Activated T-cell treated with anti-CD3 and anti-CD28 coated beads, Interleukin-2, amount 50 U/mL, for 72 hours (primary cell): ENCODE measurements at places on chromosomes 7 and 10. TPM values are rescaled to one million over a fixed set of nuclear protein-coding genes. Genes with fewer than 3 reads are reported as not detected.

SPDYE18 gene
- 0.96 TPM for total RNA-seq

PTF1A gene
- not detected for total RNA-seq

AVPI1 gene
- total RNA-seq = 1.8 TPM

DNA sequence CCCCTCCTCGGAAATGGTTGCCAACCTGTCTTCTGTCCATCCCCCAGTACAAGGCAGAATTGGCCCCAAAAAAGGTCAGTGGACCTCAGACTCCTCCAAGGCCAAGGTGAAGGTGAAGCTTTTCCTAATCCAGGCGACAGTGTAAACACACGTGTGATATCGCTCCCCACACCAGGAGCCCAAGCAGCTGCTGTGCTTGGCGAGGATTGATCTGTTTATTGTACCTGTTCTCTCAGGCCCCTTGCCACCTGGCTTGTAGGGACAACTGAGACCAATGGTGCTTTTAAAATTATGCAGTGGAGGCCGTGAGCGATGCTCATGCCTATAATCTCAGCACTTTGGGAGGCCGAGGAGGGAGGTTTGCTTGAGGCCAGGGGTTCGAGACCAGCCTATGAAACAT is 66.1 kb upstream of the GTF2IRD1 start:
- no peaks in the 10 kb centered on the region for H3K27me3 ChIP-seq
- H3K27ac ChIP-seq = no peak overlapping the region
- no peaks in the 10 kb centered on the region for H3K4me1 ChIP-seq
- no peak for DNase-seq

GRCh38 chr10:132654708-132655661 is 117.4 kb downstream of the INPP5A start:
- H3K4me1 ChIP-seq = no peaks in the 10 kb centered on the region
- no peak overlapping the region for H3K27ac ChIP-seq
- no peaks in the 10 kb centered on the region for H3K27me3 ChIP-seq
- peaks cover 4% of the 10 kb centered on the region for H3K36me3 ChIP-seq

DNA sequence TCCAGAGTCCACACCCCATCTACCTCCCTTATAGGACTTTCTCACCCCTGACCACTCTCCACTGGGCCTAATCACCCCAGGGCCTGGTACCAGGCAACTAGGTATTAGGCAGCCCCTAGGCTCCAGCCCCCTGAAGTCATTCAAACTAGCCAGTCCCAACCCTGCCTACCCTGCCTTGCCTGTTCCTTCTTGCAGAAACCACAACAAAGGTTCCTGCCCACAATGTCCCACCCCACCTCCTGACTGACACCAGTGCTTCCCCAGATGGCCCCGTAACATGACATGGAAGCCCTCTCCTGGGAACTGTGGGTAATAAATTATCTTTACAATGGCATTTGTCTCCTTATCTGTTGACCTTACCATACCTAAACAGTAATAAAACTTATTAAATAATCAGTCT is 100.6 kb upstream of the PDE1C start:
- H3K36me3 ChIP-seq = no peaks in the 10 kb centered on the region
- no peaks in the 10 kb centered on the region for H3K27me3 ChIP-seq
- DNase-seq = no peak
- no peak overlapping the region for H3K27ac ChIP-seq
- H3K4me3 ChIP-seq = no peak overlapping the region

- H3K27me3 ChIP-seq = peaks cover 22% of the 10 kb centered on the region
- DNase-seq = no peak
- H3K4me1 ChIP-seq = peaks cover 9% of the 10 kb centered on the region
- peak overlapping the region; percentile 98 for H3K4me3 ChIP-seq
These were observed 473 bp upstream of the ZNF32 start for GRCh38 chr10:43649185-43649523.

DNA sequence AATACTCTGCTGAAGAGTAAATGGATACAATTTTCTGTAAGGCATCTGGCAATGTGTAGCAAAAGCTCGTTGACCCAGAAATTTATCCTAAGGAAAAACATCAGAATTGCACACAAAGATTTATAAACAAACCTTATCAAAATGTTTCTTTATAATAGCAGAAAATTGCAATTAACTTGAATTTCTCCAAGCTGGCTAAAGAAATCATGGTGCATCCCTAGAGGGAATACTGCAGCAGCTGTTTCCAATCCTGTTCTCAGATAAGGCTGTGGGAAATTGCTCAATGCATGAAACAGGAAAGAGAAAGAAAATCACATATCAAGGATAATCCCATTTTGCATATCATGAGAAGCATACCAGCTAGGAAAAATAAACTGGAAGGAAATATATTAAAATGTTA is 18.7 kb downstream of the TACR2 start:
- H3K4me1 ChIP-seq = no peaks in the 10 kb centered on the region
- H3K4me3 ChIP-seq = no peak overlapping the region
- no peak overlapping the region for H3K27ac ChIP-seq
- DNase-seq = no peak
- H3K27me3 ChIP-seq = no peaks in the 10 kb centered on the region

- no peak for DNase-seq
- H3K27ac ChIP-seq = no peak overlapping the region
- H3K4me1 ChIP-seq = no peaks in the 10 kb centered on the region
These were observed 67.1 kb downstream of the LSMEM1 start for GRCh38 chr7:112547916-112548315.

- no peaks in the 10 kb centered on the region for H3K4me1 ChIP-seq
- H3K27me3 ChIP-seq = no peaks in the 10 kb centered on the region
- no peak overlapping the region for H3K4me3 ChIP-seq
These were observed 64.4 kb downstream of the HBP1 start for GRCh38 chr7:107233174-107233573.

DNA sequence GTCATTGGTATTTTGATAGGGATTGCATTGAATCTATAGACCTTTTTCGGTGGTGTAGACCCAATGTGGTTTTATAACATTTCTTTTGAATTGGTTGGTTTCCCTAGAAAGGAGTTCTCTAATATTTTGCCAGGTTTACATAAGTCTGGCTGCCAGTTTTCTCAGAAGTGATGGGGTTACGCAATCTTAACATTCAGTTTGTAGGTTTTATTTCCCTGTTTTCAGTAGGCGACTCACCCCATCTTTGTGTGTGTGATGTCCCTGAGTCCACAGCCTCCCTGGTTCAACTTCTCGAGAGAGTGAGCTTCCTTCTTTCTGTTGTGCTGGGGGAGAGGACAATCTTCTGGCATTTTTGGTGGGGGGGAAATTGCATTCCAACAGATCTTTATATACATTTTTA is 9.6 kb upstream of the KIF5B start:
- no peak overlapping the region for H3K4me3 ChIP-seq
- no peaks in the 10 kb centered on the region for H3K36me3 ChIP-seq
- no peak overlapping the region for H3K27ac ChIP-seq
- no peaks in the 10 kb centered on the region for H3K27me3 ChIP-seq
- no peaks in the 10 kb centered on the region for H3K4me1 ChIP-seq

GRCh38 chr7:158251061-158251965 is 336.3 kb downstream of the PTPRN2 start:
- no peak for DNase-seq
- H3K27ac ChIP-seq = no peak overlapping the region
- no peaks in the 10 kb centered on the region for H3K27me3 ChIP-seq
- H3K36me3 ChIP-seq = no peaks in the 10 kb centered on the region

- H3K4me1 ChIP-seq = peaks cover 14% of the 10 kb centered on the region
- DNase-seq = no peak
- peak overlapping the region; percentile 83 for H3K4me3 ChIP-seq
These were observed 9.7 kb upstream of the ANKRD7 start for GRCh38 chr7:118214833-118215182.

DNA sequence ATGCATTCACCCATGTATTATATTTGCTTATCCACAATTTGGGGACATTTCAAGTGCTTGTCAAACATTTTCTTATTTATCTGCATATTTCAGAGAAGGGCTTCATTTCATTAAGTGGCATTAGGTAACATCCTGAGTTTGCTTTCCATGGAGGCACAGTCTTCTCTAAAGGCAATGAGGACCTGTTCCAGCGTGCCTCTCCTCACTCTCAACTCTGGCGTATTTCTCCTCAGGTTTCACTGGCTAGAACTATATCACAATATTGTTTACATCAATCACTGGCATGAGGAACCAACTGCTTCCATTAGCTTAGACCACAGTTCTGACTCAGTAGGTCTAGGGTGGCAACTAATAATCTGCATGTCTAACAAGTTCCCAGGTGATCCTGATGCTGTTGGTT is 177.2 kb downstream of the TAX1BP1 start:
- H3K4me3 ChIP-seq = no peak overlapping the region
- no peaks in the 10 kb centered on the region for H3K27me3 ChIP-seq
- H3K27ac ChIP-seq = no peak overlapping the region
- no peaks in the 10 kb centered on the region for H3K36me3 ChIP-seq

DNA sequence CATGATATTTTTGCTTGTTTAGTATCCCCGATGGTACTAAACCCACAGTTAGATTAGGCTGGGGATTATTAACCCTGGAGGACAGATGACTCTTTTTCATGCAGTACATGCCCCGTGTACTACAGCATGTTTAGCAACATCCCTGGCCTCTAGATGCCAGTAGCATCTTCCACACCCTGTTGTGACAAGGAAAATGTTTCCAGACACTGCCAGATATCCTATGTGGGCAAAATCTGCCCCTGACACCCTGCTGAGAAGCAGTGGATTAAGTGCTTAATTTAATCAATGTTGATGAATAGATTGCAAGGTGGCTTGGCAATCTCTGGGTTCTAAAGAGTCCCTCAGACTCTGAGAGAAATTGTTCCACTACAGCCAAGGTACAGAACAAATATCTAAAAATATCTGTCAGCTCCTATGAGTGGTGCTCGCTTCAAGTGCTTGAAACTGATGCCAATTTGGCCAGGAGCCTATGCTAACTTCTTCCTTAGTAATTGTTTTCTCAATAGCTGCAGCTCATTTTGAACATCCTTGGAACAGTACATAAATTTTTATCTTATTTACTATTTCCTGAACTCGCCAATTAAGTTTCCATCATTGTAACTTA is 247.0 kb downstream of the SORCS1 start:
- H3K27me3 ChIP-seq = no peaks in the 10 kb centered on the region
- H3K4me1 ChIP-seq = no peaks in the 10 kb centered on the region
- H3K36me3 ChIP-seq = no peaks in the 10 kb centered on the region
- DNase-seq = no peak
- H3K27ac ChIP-seq = no peak overlapping the region
- no peak overlapping the region for H3K4me3 ChIP-seq

DNA sequence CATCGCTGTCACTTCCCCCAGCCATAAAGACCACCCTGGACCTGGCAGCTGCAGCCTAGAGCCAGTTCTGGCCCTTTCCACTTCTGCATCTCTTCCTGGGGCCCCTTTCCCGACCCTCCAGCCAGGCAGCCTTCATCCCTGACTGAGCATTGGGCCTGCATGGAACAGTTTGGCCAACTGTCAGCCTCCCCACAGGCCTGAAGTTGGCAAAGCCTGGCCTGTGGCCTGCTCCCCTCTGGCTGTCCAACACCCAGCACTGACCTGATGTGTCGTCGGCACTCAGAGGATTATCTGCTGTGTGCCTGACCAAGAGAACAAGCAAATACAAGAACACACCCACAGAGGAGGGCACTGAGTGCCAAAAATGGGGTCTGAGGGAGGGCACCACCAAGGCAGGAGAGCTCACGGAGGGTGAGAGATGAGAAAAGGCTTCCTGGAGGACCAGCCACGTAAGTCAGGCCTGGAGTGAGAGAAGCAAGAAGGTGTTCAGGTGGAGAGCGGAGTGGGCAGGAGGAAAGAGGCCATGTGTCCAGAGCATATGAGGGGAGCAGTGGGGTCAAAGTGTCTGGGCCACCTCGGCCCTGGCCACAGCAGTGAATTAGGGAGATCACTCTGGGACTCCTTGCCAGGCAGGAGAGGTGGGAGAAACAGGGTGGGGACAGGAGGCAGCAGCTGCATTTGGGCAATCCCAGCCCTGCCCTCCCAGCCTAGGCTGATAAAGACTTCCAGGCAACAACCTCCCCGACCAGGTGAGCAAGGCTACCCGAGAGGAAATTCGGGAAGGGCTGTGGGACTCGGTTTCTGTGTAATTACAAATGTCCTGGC is 4.5 kb downstream of the GPRIN2 start:
- H3K4me1 ChIP-seq = peaks cover 2% of the 10 kb centered on the region
- H3K27me3 ChIP-seq = no peaks in the 10 kb centered on the region
- H3K27ac ChIP-seq = no peak overlapping the region
- no peaks in the 10 kb centered on the region for H3K36me3 ChIP-seq
- no peak for DNase-seq
- H3K4me3 ChIP-seq = no peak overlapping the region
